ENCODE measurements at places on chromosomes 13 and 19.

GRCh38 chr13:30715837-30716236 lies 19.5 kb upstream of the ALOX5AP start:
- no peak for DNase-seq

GRCh38 chr19:51091126-51091525 lies 8.4 kb upstream of the KLK14 start:
- DNase-seq = no peak

DNA sequence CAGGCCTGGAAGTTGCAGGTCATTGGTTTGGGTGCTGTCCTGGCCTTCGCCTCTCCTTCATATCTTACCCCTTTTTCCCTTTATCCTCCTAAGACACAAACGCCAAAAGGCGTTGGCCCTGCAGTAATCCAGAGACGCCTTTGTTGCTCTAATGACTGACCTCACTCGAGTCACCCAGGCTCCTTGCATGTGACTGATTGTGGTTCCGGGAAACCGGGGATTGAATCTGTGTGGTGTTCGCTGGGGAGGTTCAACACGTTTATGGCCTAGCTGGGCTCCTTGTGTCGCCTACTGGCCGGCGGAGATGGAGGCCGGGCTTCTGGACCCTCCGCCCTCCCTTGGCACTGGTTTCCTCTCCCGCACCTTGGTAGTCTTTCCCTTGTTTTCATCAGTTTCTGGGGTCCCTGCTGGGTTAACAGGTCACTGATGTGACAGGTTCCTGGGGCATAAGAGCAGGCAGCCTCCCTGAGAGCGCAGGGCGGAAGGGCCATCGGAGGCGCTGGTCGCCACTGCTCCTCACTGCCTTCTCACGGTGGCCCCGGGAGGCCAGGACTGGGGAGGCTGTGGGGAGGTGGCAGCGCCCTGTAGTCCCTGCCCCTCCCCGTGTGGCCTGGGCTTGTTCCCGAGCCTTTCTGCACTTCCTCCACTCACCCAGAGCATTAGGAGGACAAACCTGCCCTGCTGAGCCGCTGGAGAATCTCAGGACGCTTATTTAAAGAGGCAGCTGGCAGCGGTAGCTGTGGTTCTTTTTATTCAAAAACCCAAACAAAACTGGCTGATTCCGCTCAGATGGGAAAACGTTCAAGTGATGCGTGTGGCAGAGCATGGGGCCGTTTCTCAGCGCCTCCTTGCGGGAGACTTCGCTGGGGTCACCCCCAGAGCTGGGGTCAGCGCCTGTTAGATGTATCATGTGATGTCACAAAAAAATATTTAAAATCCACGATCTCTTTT lies 18.1 kb upstream of the NDUFS7 start:
- no peak for DNase-seq

DNA sequence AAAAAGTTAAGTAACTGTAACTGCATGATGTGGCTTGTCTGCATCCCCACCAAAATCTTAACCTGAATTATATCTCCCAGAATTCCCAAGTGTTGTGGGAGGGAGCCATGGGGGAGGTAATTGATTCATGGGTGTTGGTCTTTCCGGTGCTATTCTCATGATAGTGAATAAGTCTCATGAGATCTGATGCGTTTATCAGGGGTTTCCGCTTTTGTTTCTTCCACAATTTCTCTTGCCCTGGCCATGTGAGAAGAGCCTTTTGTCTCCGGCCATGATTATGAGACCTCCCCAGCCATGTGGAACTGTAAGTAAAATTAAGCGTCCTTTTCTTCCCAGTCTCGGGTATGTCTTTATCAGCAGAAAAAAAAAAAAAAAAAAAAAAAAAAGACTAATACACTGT lies 385.8 kb downstream of the SLITRK1 start:
- no peak for DNase-seq

GRCh38 chr19:41308450-41309179 lies 1.4 kb upstream of the CCDC97 start:
- peak; percentile 97 for DNase-seq

Data from head of caudate nucleus (tissue), 42 donors.